ENCODE measurements at places on chromosomes 6 and 20. TPM values are rescaled to one million over a fixed set of nuclear protein-coding genes. Genes with fewer than 3 reads are reported as not detected.

Gene SOBP
- not detected for polyA plus RNA-seq

Gene BPIFB1
- not detected for polyA plus RNA-seq

Gene CFAP61
- polyA plus RNA-seq = 0.15 TPM

Gene KCNQ2
- polyA plus RNA-seq = not detected

Gene JAG1
- polyA plus RNA-seq = 82.1 TPM

Gene MOG
- polyA plus RNA-seq = not detected

Gene MUCL3
- not detected for polyA plus RNA-seq

Gene SLC44A4
- polyA plus RNA-seq = 0.06 TPM

Gene RAET1L
- 8.5 TPM for polyA plus RNA-seq

Gene GCNT2
- polyA plus RNA-seq = 5.6 TPM

Gene TMEM217
- 0.80 TPM for polyA plus RNA-seq

Gene HEY2
- polyA plus RNA-seq = not detected

Gene PTCRA
- not detected for polyA plus RNA-seq

Gene SLC22A2
- not detected for polyA plus RNA-seq

Gene HLA-DRB1
- polyA plus RNA-seq = 0.31 TPM

Gene NRN1
- polyA plus RNA-seq = 5.7 TPM

Gene SLC35D3
- polyA plus RNA-seq = not detected

Gene ZDHHC14
- 4.9 TPM for polyA plus RNA-seq

Gene LSM2
- polyA plus RNA-seq = 46.5 TPM

Gene TNFRSF6B
- 51.9 TPM for polyA plus RNA-seq

Gene OLIG3
- polyA plus RNA-seq = not detected

Measured in keratinocyte (primary cell).